ENCODE measurements at places on chromosomes 1 and 21.
A peak's percentile ranks its signal among the peaks of the same experiment; 100 is the strongest.

DNA sequence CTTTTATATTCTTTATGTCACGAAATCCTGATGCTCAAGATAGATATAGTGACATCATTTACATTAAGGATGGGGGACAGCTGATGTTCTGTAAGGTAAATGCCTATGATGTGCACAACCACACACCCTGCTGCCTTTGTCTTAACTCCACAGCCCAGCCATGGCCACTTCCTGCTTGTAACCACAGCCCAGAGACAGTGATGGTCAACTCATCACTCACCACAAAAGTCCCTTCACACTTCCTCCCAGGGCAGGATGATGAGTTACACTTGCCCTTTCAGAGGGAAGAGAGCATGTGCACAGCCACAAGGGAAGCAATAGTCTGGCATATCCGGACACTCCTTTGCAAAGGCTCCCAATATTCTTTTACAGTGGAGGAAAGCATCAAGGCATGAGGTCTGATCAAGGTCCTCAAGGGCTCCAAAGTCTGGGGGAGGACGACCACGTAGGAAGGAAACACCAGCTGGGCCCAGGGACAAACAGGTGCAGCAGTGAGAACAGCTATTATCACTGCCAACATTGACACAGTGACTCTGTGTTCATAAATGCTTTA lies 53.8 kb downstream of the PLPP3 start:
- peak; percentile 80 for DNase-seq

GRCh38 chr1:223513309-223513708 lies 120.1 kb downstream of the CCDC185 start:
- no peak for DNase-seq

GRCh38 chr1:177700856-177701255 lies 269.0 kb downstream of the SEC16B start:
- DNase-seq: no peak

- peak; percentile 26 for DNase-seq
These were observed 1.1 kb downstream of the CTPS1 start for GRCh38 chr1:40980453-40981121.
